Right lung (tissue), 10 donors: ENCODE measurements at places on chromosomes 5 and 9. TPM values are rescaled to one million over a fixed set of nuclear protein-coding genes. Genes with fewer than 3 reads are reported as not detected.

The PRDM9 gene
- polyA plus RNA-seq = not detected

The WNT8A gene
- not detected for polyA plus RNA-seq

The ARL10 gene
- 19.2 TPM for polyA plus RNA-seq

The SV2C gene
- 0.22 TPM for polyA plus RNA-seq

The CENPK gene
- 32.3 TPM for polyA plus RNA-seq

The CTSV gene
- polyA plus RNA-seq = 2.6 TPM

The ADRA1B gene
- 0.76 TPM for polyA plus RNA-seq

The CNTRL gene
- 59.8 TPM for polyA plus RNA-seq

The IL33 gene
- 163 TPM for polyA plus RNA-seq

The THBS4 gene
- polyA plus RNA-seq = 4.5 TPM

The SLC35A4 gene
- polyA plus RNA-seq = 79.3 TPM

The TEX48 gene
- not detected for polyA plus RNA-seq

The TIMD4 gene
- polyA plus RNA-seq = 1.3 TPM

The ZBTB26 gene
- polyA plus RNA-seq = 20.2 TPM

The FBN2 gene
- 37.5 TPM for polyA plus RNA-seq

The SPINK1 gene
- 1.0 TPM for polyA plus RNA-seq

The BARHL1 gene
- polyA plus RNA-seq = not detected

The PTRH1 gene
- 5.6 TPM for polyA plus RNA-seq

The ADAMTS6 gene
- 10.9 TPM for polyA plus RNA-seq

The VCAN gene
- polyA plus RNA-seq = 431 TPM

The SHISAL2B gene
- polyA plus RNA-seq = 7.8 TPM

The FBLL1 gene
- polyA plus RNA-seq = 0.32 TPM

The CD274 gene
- 0.76 TPM for polyA plus RNA-seq

The SPATA31E1 gene
- polyA plus RNA-seq = not detected

The DNAI1 gene
- 7.0 TPM for polyA plus RNA-seq

The EPB41L4B gene
- 13.2 TPM for polyA plus RNA-seq

The KIF24 gene
- 5.9 TPM for polyA plus RNA-seq

The HMMR gene
- 17.0 TPM for polyA plus RNA-seq

The DHX29 gene
- 24.6 TPM for polyA plus RNA-seq

The MTRR gene
- 62.2 TPM for polyA plus RNA-seq

The PCDHGA4 gene
- polyA plus RNA-seq = 1.9 TPM

The TOR1B gene
- 22.8 TPM for polyA plus RNA-seq
